ENCODE measurements at places on chromosomes 11 and 22. TPM values are rescaled to one million over a fixed set of nuclear protein-coding genes. Genes with fewer than 3 reads are reported as not detected.

The MRGPRX4 gene
- total RNA-seq: not detected

The GVQW3 gene
- total RNA-seq: 4.5 TPM

The NFAM1 gene
- total RNA-seq: 0.68 TPM

DNA sequence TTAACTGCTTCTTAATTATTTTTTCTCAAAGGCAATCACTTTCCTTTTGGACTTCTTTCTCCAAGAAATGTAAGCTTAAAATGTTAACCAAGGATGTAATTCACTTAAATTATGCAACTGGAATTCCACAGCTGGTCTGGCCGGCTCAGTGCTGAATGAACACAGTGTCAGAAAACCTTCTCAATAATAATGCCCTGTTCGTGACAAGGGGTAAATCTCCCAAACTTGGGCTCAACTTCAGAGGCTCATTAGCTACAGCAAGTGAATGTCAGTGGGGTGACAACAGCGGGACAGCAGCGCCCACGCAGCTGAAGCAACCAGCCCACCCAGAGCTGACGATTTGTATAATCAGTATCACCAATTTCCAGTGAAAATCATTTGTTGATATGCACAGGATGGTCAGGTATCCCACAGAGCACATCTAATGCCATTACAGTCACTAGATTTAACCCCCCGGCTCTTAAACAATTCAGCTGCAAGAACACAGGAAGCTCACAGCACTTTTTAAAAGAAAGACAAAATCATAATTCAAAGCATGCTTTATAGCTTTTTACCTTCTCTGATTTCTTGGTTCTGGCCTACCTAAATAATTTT is 704.8 kb downstream of the DLG2 start:
- no peak for DNase-seq

The SLC7A4 gene
- total RNA-seq: 0.09 TPM

- DNase-seq: no peak
Observed at GRCh38 chr11:133936136-133936535, 20.6 kb downstream of the IGSF9B start.

All from H9 (cell line).